ENCODE measurements at places on chromosomes 16 and 17. TPM values are rescaled to one million over a fixed set of nuclear protein-coding genes. Genes with fewer than 3 reads are reported as not detected.

The PIPOX gene
- total RNA-seq = 6.0 TPM

The LRRC37A gene
- total RNA-seq = 2.7 TPM

The FOXC2 gene
- not detected for total RNA-seq

The CACNA1G gene
- 0.03 TPM for total RNA-seq

The TM4SF5 gene
- total RNA-seq = not detected

DNA sequence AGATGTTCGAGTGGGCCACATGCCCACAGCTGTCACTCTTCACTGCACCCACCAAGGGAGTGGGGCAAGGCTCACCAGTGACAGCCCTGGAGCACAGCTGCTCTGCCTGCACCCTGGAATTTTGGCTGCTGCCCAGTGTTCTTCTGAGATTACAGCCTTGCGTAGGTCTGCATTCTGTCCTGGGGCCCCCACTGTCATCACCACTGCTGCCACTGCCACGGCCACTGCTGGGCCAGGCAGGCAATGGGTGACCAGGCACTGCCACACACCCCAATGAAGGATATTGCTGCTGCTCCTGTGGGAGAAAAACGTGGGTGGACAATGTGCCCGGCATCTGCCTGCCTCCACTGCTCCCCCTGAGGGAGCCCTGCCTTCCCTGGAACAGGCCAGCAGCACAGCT lies 1717.0 kb downstream of the TP53TG3F start:
- DNase-seq = no peak

GRCh38 chr16:56337858-56338325 lies 87.5 kb downstream of the AMFR start:
- no peak for DNase-seq

GRCh38 chr16:35746963-35747657 lies 2287.7 kb downstream of the TP53TG3F start:
- DNase-seq = no peak

DNA sequence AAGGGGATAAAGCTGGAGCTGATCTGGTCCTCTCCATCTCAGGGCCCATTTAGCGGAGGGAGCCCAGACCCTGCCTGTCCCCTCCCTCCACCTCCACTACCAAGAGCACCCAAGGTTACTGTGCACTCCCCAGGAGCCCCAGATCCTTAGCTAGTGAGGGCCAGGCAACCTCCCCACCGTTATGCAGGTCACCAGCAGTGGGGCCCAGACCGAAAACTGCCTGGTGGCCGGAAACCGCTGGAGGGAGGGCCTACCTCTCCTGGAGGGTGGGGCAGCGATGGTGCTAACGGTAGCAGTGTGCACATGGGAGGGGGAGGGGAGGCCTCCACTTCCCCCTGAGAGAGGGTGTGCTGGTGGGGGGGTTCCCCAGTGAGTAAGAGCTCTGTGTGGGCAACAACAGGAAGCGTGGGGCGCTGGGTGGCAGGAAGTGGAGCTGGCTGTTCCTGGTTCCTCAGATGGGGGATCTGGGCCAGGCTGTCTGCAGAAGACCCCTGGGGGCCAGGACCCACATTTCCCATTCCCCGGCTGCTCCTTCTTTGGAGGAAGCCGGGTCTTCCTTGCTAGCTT lies 4.4 kb downstream of the FMNL1 start:
- peak; percentile 98 for DNase-seq

GRCh38 chr16:19071811-19072777 lies 4.7 kb downstream of the COQ7 start:
- DNase-seq = peak; percentile 21

- no peak for DNase-seq
Observed at GRCh38 chr16:23125277-23125676, 24.0 kb downstream of the USP31 start.

DNA sequence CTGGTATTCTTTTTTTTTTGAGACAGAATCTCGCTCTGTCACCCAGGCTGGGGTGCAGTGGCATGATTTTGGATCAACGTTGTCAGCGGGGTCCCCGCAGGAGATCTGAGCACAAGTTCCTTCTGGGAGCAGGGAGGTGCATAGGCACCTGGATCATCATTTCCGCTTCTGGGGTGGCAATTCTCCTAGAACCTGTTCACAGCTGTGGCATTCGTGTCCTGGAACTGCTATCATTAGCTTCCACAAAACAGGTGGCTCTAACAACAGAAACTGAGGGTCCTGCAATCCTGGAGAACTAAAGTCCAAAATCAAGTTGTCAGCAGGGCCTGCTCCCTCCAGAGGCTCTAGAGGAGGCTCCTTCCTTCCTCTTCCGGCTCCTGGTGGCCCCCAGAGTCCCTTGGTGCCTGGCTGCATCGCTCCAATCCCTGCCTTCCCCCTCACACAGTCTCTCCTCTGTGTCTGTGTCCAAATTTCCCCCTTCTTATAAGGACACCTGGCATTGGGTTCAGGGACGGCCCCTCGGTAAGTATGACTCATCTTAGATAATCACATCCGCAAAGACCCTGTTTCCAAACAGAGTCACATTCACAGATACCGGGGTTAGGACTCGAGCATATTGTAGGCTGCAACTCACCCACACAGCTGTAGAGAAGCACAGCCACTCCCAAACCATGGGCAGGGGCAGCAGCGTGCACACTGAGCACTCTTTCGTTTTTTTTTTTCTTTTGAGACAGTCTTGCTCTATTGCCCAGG lies 43.5 kb upstream of the KLHDC4 start:
- no peak for DNase-seq

GRCh38 chr17:75721463-75722011 lies 278 bp downstream of the ITGB4 start:
- no peak for DNase-seq

DNA sequence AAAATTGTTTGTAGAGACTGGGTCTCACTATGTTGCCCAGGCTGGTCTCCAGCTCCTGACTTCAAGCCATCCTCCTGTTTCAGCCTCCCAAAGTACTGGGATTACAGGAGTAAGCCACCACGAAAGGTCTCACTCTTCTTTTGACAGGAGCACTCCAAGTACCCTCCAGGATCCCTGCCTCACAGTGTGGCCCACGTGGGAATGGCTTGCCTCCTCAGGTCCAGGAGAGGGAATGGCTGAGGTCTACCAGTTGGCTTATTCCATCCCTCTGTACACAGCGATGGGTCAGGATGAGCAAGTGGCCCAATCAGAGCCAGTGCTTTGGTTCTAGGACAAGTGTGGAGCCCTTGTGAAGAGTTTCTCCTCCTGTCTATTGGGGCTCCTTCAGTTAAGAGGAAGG lies 73.7 kb upstream of the ZNF423 start:
- DNase-seq = no peak

- DNase-seq = no peak
Observed at GRCh38 chr17:30472238-30472890, 4.8 kb upstream of the GOSR1 start.

All from CD8-positive, alpha-beta T cell (primary cell).